ENCODE measurements at places on chromosomes 16 and 17.

GRCh38 chr17:1033503-1033902 lies 36.6 kb downstream of the TIMM22 start:
- DNase-seq, result no peak

GRCh38 chr17:19629449-19629848 lies 19.1 kb upstream of the ALDH3A2 start:
- DNase-seq, result no peak

DNA sequence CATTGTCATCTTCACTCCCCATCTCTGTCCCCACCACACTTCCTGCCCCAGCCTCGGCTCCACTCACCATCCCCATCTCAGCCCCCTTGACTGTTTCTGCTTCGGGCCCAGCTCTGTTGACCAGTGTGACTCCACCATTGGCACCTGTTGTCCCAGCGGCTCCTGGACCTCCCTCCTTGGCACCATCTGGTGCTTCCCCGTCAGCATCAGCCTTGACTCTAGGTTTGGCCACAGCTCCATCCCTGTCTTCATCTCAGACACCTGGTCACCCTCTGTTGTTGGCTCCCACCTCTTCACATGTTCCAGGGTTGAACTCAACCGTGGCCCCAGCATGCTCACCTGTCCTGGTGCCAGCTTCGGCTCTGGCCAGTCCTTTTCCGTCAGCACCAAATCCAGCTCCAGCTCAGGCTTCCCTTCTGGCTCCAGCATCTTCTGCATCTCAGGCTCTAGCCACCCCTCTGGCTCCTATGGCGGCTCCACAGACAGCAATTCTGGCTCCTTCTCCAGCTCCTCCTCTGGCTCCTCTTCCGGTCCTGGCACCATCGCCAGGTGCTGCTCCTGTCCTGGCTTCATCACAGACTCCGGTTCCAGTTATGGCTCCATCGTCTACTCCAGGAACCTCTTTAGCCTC lies 24.4 kb upstream of the PHKG2 start:
- DNase-seq, result no peak

DNA sequence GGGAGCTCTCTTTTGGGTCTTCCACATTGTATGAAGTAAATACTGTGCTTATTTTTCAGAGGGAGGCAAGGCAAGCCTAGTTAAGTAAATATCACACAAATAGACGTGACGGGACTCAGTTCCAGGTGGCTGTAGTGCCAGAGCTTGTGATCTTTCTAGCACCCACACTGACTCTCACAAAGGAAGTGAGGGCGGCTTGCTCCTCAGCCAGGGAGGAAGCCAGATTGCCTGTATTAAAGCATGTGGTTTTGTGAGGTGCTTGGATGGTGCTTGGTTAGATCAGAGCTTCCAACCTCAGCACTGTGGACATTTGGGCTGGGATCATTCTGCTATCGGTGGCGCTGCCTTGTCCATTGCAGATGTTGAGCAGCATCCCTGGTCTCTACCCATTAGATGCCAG lies 80.1 kb downstream of the VAT1L start:
- no peak for DNase-seq

GRCh38 chr17:27463235-27463677 lies 7.0 kb downstream of the KSR1 start:
- DNase-seq, result no peak

GRCh38 chr17:80283116-80283852 lies 22.6 kb downstream of the RNF213 start:
- DNase-seq, result no peak

DNA sequence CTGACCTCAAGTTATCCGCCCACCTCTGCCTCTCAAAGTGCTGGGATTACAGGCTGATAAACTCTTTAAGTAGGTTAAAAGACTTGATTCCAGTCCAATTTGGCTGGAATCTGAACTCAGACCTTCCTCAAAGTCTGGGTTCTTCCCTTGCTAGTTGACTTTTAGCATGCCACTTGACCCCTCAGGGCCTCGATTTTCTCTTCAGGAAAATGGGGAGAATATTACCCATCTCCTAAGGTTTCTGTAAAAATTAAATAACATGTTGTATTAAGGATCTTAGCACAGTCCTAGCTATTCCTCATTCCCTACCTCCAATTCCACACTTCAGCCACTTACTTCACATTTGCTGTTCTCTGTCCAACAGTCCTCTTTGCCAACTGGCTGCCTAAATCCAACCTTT lies 1.9 kb downstream of the GTF3C1 start:
- DNase-seq, result no peak

DNA sequence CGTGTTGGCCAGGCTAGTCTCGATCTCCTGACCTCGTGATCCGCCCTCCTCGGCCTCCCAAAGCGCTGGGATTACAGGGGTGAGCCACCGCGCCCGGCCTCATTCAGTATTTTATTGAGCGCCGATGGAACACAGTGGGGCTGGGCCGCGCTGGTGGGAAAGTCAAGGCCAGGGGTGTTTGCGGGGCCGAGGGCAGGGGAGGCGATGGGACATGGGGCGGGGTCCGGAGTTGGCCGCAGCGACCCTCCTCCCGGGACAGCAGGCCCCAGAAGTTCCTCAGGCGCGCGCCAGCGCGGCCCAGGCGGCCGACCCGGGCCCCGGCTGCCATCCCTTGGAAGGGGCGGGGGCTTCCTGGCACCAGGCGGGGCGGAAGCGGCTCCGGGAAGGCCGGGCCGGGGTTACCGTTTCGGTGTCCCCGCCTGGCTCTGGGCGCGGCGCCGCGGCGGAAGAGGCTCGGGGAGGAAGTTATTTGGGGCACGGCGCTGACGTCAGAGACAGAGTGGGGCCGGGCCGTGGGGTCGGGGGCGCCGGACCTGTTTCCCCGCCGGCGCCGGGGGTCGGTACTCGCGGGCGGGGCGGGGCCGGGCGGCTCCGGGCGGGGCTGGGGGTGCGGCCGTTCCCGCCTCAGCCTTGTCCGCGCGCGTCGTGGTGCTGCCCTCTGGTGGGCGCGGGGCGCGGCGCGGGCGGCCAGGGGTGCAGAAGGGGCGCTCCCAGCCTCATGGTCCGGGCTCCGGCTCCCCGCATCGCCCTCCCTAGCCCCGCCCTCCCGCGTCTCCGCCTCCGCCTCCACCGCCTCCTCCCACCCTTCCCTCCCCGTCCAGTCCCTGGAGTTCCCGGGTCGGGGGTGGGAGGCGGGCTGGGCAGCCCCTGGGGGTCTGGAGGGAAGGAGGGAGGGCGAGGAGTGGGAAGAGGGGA lies 952 bp upstream of the PRSS27 start:
- peak; percentile 73 for DNase-seq

GRCh38 chr16:54936979-54937670 lies 6.5 kb downstream of the IRX5 start:
- DNase-seq, result no peak
